ENCODE measurements at places on chromosomes 2 and 18. TPM values are rescaled to one million over a fixed set of nuclear protein-coding genes. Genes with fewer than 3 reads are reported as not detected.

The NEB gene
- 0.26 TPM for polyA plus RNA-seq

The CXCR1 gene
- not detected for polyA plus RNA-seq

The EVX2 gene
- not detected for polyA plus RNA-seq

The C2orf66 gene
- not detected for polyA plus RNA-seq

The BCL2L11 gene
- 1.5 TPM for polyA plus RNA-seq

The RMND5A gene
- polyA plus RNA-seq, result 7.5 TPM

The ASIC4 gene
- polyA plus RNA-seq, result not detected

The LYPD6B gene
- polyA plus RNA-seq, result not detected

The TMEFF2 gene
- polyA plus RNA-seq, result 0.87 TPM

The RAPGEF4 gene
- polyA plus RNA-seq, result 0.51 TPM

The DNAJC5G gene
- polyA plus RNA-seq, result not detected

The GDF7 gene
- polyA plus RNA-seq, result 0.02 TPM

The POTEJ gene
- polyA plus RNA-seq, result 0.01 TPM

The TUBA3E gene
- polyA plus RNA-seq, result not detected

The LCT gene
- polyA plus RNA-seq, result not detected

The ERMN gene
- not detected for polyA plus RNA-seq

The LAMA1 gene
- 1.2 TPM for polyA plus RNA-seq

The GAREM1 gene
- polyA plus RNA-seq, result 0.92 TPM

The SLC4A3 gene
- 0.93 TPM for polyA plus RNA-seq

The ABCB11 gene
- polyA plus RNA-seq, result not detected

The EMX1 gene
- not detected for polyA plus RNA-seq

The SUPT7L gene
- polyA plus RNA-seq, result 29.9 TPM

The GKN2 gene
- not detected for polyA plus RNA-seq

The KLHL14 gene
- polyA plus RNA-seq, result not detected

The DSC2 gene
- not detected for polyA plus RNA-seq

The SEPTIN10 gene
- 99.4 TPM for polyA plus RNA-seq

The SERPINB2 gene
- 25.0 TPM for polyA plus RNA-seq

The SIX3 gene
- not detected for polyA plus RNA-seq

The COMMD1 gene
- 52.7 TPM for polyA plus RNA-seq

The AAMP gene
- polyA plus RNA-seq, result 60.4 TPM

The ST6GAL2 gene
- polyA plus RNA-seq, result not detected

The RNF125 gene
- polyA plus RNA-seq, result 0.67 TPM

The ICA1L gene
- polyA plus RNA-seq, result 3.1 TPM

The TCF7L1 gene
- polyA plus RNA-seq, result 1.9 TPM

The CRYGD gene
- not detected for polyA plus RNA-seq

The GPR45 gene
- not detected for polyA plus RNA-seq

The ARHGAP25 gene
- 2.7 TPM for polyA plus RNA-seq

The G6PC2 gene
- polyA plus RNA-seq, result not detected

The MAL gene
- not detected for polyA plus RNA-seq

The PXDN gene
- 160 TPM for polyA plus RNA-seq

The MRO gene
- 0.01 TPM for polyA plus RNA-seq

The C2orf92 gene
- 0.41 TPM for polyA plus RNA-seq

The MIB1 gene
- polyA plus RNA-seq, result 14.2 TPM

The SCG2 gene
- 2.9 TPM for polyA plus RNA-seq

The POTEI gene
- polyA plus RNA-seq, result not detected

The FAM228B gene
- 3.3 TPM for polyA plus RNA-seq

The TP53I3 gene
- polyA plus RNA-seq, result 37.9 TPM
